ENCODE measurements at places on chromosomes 2 and 18.

- no peak for DNase-seq
Measured at GRCh38 chr2:143684551-143685320, 555.5 kb downstream of the ARHGAP15 start.

GRCh38 chr2:40625849-40626248 is 174.0 kb upstream of the SLC8A1 start:
- DNase-seq: no peak

GRCh38 chr2:121137571-121137970 is 147.4 kb downstream of the TFCP2L1 start:
- DNase-seq: no peak

GRCh38 chr2:31131871-31132270 is 6.4 kb downstream of the GALNT14 start:
- no peak for DNase-seq

DNA sequence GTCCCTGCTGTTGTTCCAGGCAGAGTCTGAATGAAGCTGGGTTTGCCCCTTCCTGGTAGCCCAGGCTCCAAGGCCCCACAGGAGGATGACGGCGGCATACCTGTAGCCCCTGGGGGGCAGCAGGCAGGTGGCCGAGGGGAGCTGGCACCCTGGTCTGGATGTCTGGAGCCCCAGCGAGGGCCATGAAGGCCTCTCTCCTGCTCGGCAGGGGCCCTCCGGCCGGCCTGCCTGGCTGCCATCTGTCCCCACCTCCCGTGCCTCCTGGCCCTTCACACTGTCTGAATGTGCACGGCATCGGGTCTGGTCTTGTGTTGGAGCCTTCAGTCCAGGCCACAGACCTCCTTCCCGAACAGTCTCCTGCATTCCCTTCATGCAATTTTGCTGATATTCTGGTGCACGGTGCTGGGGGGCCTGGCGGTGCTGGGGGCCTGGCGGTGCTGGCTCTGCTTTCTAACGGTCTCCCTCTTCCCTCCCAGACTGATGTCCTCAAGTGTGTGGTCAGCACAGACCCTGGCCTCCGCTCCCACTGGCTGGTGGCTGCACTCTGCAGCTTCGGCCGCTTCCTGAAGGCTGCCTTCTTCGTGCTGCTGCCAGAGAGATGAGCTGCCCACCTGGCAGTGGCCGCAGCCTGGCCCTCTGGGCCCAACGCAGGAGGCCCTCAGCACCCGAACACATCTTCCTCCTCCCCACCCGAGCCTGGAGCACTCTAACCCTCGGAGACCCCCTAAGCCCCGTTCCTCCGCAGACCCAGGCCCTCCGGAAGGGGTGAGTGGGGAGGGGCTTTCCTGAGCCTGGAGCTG is 13.5 kb downstream of the BOK start:
- DNase-seq: no peak

DNA sequence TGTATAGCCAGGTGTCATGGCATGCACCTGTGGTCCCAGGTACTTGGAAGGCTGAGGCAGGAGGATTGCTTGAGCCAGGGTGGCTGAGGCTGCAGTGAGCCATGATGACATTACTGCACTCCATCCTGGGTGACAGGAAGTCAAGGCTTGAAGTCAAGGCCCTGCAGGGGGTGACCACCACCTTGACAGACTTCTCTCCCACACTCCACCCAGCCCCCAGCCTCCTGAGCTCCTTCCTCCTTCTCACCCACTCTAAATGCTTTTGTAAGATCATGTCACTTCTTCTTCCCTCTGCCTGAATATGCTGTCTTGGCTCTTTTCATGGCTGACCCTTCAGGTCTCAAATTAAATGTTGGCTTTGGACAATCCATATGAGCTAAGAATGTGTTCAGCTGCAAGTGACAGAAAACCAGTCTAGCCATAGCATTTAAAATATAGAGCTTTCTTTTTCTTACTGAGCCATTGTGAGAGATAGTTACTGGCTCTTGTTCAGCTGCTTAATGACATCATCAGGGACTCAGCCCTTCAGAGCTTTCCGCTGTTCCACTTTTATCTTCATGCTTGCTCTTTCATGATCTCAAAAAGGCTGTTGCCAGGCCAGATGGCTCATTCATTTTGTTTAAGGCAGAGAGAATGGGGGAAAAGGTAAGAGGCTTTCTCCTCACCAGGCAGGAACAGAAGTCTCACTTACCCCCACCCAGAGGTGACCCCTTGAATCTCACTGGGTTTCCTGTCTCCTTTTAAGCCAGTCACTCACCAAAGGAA is 36.7 kb upstream of the TTC39C start:
- DNase-seq: no peak

DNA sequence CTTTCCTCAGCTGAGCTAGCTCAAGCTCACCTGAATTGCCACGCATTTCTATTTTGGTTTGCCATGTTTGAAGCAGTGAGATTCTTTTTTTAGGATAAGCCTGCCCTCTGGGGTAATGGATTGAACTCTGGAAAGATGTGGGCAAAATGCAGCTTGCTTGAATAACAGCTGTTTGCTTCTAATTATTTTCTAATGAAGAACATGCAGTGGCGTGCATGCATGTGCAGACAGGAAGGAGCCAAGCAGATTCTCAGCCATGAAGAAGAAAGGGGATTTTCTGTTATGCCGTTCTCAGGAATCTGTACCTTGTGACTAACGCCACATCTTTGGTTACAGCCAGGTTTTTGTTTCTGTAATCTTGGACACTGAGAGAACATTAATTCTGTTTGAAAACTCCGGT is 171.2 kb downstream of the ANTXR1 start:
- DNase-seq: no peak

DNA sequence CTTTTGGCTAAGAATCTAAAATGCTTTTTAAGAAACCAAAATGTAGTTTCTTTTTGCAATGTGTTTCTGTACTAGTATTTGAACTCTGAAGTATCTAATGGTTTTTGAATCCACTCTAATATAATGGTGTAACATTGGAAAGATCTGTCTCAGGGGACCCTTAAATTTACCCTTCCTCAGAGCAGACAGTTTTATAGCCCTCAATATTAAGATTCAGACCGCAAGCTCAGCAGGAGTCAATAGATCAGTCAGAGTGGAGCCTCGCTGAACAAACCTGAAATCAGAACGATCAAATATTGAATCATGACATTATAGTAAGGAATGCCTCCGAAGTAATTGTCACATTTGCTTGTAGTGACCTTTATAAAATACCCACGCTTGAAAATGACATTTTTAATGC is 18.3 kb downstream of the SGPP2 start:
- DNase-seq: no peak

DNA sequence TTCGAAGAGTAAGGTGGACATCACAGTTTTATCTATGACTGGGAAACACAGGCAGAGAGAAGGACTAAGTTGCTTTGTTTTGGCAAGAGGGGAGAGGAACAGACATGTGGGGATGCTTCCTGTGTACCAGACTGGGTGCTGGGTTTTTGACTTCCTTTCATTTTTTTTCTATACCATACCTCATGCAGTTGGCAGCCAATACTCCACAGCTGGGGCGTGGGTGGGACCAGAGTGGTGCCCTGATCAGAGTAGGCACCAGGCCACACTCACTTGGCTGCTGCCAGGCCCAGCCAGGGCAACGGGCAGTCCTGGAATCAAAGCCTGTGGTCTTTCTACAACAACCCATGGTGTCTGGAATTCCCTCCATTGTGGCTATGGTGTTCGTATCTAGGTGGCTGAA is 45.2 kb downstream of the SH3RF3 start:
- no peak for DNase-seq

- DNase-seq: peak; percentile 24
Measured at GRCh38 chr2:128370468-128371247, 52.0 kb upstream of the HS6ST1 start.

DNA sequence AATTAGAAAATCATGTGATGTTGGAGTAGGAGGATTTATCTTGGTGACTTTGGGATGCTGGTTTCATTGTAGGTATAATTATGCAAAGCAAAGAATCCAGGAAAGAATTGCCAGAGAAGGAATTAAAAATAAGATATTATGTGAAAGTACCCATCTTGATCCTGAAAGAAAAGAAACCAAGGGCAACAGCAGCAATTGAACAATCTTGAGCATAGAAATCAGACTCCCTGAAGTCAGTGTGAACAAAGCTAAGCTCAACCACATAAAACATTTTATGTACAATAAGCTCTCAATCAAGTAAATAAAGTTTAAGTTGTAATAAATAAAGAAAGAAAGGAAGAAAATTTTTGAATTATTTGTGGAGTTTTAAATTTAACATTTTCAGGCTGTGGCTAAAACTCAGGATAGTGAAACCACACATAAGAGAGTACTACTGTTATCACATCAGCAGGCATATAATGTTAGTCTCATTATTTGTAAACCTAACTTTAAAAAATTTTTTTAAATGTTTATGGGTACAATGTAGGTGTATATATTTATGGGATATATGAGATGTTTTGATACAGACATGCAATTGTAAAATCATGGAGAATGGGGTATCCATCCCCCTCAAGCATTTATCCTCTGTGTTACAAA is 32.8 kb upstream of the GPR55 start:
- no peak for DNase-seq

DNA sequence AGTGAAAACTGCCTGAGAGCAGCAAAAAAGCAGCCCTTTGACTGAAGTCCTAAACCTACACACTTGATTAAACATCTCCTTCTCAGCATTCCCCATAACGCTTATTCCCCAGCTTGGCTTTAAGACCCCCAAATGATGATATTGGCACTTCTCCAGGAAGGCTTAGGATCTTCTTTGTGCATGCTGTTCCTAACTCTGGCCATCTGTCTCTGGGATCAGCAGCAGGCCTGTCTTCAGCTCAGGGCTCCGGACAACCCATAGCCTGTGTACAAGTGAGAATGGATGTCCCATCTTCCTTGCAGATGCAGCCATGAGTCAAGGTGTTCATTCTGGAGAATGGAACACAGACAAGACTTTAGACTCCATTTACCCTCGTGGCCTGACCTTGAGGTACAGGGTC is 81.6 kb upstream of the TMEM17 start:
- no peak for DNase-seq

DNA sequence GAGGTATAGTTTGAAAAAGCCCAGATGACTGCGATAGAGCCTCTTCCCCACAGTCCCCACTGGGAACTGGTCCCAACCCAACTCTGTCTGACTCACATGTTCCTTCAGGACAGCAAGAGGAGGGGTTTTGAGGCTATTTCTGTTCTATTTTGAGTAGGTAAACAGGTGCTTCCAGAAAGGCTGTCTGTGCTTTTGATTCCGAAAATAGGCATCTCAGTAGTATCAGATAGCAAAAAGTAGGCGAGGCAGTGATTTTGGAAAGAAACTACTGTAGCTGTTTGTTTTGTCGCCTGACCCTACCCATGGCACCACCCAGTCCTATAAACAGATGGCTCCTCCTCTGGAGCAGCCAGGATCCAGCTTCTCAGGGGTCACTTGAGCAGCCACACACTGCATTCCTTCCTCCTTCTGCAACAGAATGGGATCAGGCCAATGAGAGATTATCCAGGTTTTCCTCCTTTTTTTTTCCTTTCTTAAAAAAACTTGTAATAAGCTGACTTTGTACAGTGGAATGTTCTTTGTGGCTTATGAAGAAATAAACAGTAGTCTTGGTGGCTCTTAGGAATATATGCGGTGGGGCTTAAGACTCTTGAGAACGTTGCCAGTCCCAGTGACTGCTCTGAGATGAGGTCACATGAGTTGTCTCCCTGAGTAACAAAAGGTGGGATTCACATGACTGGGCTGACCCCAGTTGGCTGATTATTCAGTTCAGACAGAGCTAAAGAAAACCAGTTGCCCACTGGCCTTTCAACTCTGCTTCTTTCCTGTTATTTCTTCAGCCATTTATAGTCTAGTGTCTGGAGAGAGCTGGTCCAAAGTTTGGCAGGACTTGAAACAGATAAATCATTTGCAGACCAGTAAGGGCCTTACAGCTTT is 98.6 kb downstream of the KCNS3 start:
- DNase-seq: no peak

GRCh38 chr18:78857314-78858150 is 122.1 kb upstream of the SALL3 start:
- no peak for DNase-seq

DNA sequence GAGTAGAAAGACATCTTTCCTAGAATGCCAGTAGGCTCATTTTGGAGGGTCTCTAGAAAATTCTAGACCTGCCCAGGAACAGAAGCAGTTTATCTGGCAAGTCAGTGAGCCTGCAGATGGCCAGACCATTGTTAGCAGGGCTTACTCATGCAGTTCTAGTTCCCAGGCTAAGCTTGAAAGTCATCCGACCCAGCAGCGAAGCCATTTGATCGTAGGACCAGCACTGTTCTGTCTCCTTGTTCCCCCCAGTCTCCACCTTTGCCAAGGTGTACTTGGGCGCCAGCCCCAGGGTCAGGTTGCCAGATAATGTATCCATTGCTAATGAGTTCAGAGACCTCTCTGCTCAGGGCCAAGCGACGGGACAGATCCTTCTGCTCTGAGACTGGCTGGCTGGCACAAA is 70.1 kb downstream of the EPAS1 start:
- DNase-seq: no peak

- no peak for DNase-seq
Measured at GRCh38 chr18:62425465-62426190, 97.2 kb upstream of the ZCCHC2 start.

- peak; percentile 74 for DNase-seq
Measured at GRCh38 chr18:62523631-62524439, 1.0 kb downstream of the ZCCHC2 start.

DNA sequence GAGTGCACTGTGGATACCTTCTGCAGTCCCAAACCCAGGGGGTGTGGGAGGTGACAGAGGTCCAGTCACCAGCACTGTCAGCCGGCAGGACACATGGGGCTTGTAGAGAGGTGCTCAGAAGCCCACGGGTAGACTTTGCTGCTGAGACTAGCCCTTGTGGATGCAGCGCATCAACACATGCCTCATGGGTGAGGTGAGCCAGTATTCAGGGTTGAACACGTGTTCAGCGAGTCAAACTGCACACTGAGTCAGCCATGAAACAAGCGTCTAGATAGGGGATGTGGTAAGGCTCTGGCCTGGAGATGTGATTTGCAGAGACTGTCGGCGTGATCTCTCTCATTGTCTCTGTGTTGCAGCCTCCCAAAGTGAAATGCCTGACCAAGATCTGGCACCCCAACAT is 35.8 kb upstream of the SCLY start:
- DNase-seq: no peak

- no peak for DNase-seq
Measured at GRCh38 chr2:195364015-195364965, 292.7 kb upstream of the SLC39A10 start.

GRCh38 chr2:234051374-234052070 is 1.0 kb downstream of the SPP2 start:
- DNase-seq: no peak

DNA sequence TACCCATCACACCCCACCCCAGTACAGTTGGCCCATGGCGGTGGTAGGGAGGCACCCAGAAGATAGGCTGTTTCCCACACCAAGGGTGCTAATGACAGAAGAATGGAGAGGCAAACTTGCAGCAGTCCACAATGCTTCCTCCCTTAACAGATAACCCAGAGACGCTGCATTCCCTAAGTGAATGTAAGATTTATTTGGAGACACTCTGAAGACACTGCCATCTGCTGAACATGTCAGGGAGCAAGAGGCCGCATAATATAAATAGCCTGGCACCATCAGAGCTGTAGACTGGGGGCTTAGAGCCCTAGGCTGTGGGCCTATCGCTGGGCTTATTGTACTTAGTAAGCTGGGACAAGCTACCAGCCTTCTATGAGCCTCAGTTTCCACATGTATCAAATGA is 2.2 kb upstream of the IWS1 start:
- no peak for DNase-seq
